Fibroblast of upper back skin (primary cell): ENCODE measurements at places on chromosomes 4 and X.
A peak's percentile ranks its signal among the peaks of the same experiment; 100 is the strongest.

DNA sequence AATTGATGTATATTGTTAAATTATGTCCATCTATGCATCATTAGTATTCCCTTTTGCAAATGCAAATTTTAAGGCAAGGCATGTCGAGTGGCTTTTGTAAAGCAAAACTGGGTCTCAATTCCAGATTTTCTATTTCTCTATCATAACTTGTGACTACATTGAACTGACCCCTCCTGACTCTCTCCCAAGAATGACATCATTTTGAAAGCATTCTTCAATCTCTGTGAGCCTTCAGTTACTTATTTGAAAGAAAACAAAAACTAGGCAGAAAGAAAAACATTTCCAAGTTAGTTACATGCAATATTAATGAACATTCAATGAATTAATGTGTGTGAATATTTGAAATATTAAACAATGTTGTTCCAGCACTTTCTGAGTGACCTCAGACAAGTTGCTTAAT lies 314.3 kb upstream of the CLNK start:
- peak; percentile 43 for DNase-seq

DNA sequence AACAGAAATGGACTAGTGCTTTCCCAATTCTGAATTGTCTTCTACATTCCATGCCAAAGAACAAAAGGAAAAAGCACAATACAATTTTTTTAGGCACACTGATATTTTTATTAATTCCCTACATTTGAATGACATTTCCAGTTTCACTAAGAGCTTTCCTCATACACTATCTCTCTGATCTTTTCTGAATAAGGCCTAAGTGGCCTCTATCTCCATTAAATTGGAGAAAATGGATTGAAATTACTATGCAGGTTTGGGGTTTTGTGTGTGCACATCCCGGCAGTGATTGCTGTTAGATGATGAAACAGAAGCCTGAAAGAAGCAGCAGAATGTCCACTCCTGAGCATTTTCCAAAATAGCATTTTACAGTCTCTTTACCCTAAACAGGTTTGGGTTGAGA lies 104.0 kb downstream of the ATP11C start:
- DNase-seq, result no peak

- DNase-seq, result no peak
Measured at GRCh38 chr4:170033999-170034398, 7.8 kb upstream of the MFAP3L start.

DNA sequence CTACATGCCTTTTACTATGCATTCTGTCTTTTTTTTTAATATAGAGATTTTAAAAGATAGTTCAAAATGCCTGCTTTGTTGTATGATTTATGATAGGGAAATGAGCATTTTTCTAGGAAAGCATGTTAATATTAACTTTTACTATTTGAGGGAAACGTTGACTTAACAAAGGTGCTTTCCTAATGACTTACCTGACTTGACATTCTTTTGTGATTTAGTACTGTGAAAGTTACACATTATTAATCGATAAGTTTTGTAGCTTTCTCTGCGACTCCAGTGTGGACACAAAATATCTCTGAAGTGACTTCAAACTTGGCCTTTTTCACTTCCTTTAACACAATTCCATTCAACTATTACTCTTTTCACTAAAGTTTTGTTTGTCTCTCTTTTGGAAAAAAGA lies 184.3 kb downstream of the GC start:
- DNase-seq, result no peak

DNA sequence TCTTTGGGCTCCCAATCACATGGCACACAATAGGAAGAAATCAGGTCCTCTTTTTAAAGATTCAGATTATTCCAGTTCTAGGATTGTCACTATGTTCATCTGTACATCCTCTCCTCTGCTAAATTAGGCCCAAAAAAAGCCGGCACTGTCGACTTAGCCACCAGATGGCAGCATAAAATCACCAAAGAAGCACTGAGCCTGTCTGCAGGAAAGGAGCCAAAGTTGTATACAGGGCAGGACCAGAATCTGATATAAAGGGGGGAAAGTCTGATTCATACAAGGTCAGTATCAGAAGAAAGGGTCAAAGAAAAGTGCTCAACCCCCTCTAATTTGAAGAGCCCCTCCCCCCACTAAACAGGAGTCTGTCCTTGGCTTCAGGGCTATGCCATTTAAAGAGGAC lies 292.5 kb downstream of the CHIC1 start:
- DNase-seq, result peak; percentile 65

DNA sequence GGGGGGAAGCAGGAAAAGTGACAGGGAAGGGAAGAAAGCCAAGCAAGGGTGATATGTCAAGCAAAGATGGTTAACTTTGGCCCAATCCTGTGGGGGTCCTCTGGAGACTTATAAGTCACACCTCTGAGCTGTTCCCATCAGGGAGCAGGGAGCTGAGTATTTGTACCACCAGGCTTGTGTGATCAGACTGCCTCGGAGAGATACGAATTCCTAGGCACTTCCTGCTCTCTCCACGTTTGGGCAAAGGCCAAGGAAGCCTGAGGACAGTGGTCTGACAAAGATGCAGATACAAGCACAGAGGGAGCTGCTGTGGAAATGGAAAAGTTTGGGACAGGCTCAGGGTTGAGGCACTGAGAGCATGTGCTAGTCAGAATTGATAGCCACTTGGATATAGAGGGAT lies 10.4 kb upstream of the PPP3CA start:
- peak; percentile 64 for DNase-seq

GRCh38 chrX:50168241-50168687 lies 32.5 kb downstream of the AKAP4 start:
- peak; percentile 6 for DNase-seq

- DNase-seq, result no peak
Measured at GRCh38 chrX:153882086-153882498, 3.9 kb downstream of the L1CAM start.

GRCh38 chr4:15906020-15906443 lies 32.5 kb downstream of the FGFBP1 start:
- no peak for DNase-seq

DNA sequence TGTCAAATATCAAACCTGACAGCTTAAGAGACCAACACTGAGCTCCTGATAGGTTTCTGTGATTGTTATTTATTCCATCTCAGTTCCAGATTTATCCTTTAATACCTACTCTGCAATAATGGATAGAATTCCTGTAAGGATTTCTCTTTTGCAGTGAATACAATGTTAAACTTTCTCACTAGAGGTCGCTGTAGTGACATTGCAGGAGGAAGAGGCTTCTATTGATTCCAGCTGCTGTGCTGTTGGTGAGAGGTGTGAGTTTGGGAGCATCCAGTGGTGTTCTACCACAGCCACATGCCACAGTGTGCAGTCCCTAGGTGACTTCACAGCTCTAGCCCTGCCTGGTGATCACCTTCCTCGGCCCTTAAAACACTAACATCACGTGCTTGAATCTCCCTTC lies 34.6 kb upstream of the DCAF8L2 start:
- DNase-seq, result peak; percentile 34

GRCh38 chrX:40146262-40147125 lies 48.7 kb upstream of the BCOR start:
- peak; percentile 41 for DNase-seq

DNA sequence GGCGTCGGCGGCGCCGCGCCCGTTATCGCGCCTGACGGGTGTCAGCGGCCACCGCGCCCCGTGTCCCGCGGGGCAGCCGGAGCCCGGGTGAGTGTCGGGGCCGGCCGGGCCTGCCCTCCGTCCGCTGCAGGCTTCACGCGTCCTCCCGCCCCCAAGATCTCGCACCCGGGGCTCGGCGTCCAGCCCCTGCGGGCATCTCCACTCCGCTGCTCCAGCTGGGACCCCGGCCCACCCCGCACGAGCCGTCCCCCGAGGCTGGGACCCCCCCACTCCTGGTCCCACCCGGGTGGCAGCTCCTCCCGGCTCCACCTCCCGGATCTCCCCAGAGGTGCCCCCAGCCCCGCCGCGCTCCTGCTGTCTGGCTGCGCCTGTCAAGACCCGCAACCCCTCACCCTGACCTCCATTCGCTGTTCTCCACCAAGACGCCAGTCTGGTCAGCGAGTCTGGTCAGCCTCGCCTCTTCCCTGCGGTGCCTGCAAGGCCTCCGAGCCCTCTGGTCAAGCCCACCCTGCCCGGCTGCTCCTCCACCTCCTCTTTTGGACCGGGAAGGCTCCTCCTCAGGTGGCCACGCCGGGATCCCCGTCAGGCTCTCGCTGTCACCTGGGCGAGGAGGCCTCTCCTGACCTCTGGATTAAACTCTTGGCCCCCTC lies 66.0 kb upstream of the NKX1-1 start:
- DNase-seq, result no peak

DNA sequence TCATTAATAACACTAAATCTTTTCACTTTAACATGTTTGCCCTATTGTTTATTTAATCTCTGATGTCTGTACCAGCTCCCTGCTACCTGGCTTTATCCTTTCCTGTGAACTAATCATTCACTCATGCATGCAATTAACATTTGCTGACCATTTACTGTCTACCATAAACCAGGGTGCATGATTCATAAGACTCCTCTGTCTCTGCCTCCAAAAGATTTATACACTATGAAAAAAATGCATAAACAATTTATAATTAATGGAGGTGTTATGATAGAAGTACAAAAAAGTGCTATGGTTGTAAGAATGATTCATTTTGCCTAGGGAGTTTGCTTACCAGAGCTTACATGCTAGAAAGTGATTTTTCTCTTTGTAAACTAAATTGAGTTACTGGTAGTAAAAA lies 24.5 kb upstream of the CPEB2 start:
- DNase-seq, result no peak

DNA sequence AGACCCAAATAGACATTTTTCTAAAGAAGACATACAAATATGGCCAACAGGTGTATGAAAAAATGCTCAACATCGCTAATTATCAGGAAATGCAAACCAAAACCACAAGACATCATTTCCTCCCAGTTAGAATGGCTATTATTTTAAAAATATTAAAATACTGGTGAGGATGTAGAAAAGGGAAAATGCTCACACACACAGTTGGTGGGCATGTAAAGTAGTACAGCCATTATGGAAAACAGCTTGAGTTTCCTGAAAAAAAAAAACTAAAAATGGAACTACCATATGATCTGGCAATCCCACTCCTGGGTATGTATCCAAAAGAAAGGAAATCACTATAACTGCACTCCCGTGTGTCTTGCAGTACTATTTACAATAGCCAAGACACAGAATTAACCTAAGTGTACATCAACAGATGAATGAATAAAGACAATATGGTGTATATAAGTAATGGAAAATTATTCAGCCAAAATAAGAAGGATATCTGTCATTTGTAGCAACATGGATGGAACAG lies 128.9 kb upstream of the DKK2 start:
- DNase-seq, result no peak

- peak; percentile 65 for DNase-seq
Measured at GRCh38 chr4:152460488-152460887, 75.4 kb downstream of the FBXW7 start.

- no peak for DNase-seq
Measured at GRCh38 chrX:139532834-139533233, 2.3 kb downstream of the F9 start.

- no peak for DNase-seq
Measured at GRCh38 chr4:2141762-2142451, 82.8 kb downstream of the NAT8L start.

- DNase-seq, result no peak
Measured at GRCh38 chr4:72977936-72978485, 91.5 kb downstream of the COX18 start.

DNA sequence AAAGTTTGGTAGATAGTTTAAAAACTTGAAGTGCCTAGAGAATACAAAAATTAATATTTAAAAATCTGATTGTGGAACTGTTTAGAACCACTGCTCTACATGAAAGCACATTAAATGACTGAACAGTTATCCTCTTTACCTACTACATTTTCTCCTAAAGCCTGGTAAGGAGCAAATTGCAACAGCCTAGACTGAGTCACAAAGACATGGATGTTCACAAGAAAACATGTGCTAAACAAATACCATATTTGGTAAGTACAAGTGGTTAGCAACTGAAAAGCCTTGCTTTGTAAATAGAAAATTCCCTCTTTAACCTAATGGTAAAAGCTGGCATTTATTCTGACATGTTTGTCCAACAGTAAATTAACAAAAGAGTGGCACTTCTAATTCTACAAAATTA lies 203.1 kb downstream of the FBXO8 start:
- no peak for DNase-seq

GRCh38 chrX:118988911-118989310 lies 14.5 kb downstream of the LONRF3 start:
- DNase-seq, result no peak
